ENCODE measurements at places on chromosomes 2 and 18.
A peak's percentile ranks its signal among the peaks of the same experiment; 100 is the strongest.

DNA sequence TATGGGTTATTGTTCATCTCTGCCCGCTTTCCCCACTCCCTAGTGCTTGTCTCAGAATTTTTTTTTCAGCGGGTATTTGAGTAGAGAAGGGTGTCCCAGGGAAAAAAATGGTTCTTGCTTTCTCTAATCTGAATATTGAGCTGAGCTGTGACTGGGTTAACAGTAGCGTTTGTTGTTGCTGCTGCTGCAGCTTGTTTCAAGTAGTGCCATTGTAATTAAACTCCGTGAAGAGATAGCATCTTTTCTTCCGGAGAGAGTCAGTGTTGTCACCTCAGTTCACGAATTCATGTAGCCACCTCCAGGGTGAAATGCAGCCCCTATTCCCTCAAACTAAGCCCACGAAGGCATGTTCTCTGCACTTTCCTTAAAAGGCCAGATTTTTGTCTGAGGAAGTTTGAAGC, 1.5 kb upstream of the AAK1 start:
- DNase-seq = no peak

DNA sequence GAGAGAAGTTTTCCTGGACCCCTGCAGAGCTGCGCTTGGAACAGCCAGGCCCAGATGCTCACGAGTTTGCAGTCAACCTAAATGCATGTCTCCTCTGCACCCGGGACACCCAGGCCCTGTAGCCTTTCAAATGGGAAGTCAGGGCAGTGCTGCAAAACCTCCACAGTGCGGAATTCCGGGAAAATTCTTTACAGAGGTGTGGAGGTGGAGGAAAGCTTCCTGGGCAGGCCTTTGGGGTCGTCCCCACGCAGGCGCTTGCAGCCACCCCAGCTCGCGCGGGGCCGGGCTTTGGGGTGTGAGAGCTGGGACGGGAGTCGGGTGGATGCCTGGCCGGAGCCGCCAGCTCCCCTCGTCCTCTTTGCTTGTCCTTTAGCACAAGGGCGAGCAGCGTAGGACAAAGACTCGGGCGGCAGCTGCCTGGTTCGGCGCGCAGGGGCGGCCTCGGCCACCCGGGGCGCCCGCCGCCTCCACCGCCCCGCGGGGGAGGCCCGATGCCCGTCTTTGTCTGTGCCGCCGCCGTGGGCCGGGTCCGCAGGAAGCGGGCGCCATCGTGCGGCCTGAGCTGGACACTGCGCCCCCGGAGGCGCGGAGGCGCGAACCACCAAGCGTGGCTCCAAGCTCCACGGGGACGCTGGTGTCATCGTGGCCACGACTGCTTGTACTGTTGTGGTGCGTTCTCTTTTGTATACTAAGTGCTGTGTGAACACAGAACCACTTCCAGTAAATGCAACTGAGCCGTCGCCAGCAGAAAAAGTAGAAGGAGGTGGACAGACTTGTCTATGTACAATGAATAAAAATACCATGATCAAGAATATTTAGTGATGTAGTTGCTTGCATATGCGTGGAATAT, 28.2 kb upstream of the BCL11A start:
- DNase-seq = peak; percentile 41

DNA sequence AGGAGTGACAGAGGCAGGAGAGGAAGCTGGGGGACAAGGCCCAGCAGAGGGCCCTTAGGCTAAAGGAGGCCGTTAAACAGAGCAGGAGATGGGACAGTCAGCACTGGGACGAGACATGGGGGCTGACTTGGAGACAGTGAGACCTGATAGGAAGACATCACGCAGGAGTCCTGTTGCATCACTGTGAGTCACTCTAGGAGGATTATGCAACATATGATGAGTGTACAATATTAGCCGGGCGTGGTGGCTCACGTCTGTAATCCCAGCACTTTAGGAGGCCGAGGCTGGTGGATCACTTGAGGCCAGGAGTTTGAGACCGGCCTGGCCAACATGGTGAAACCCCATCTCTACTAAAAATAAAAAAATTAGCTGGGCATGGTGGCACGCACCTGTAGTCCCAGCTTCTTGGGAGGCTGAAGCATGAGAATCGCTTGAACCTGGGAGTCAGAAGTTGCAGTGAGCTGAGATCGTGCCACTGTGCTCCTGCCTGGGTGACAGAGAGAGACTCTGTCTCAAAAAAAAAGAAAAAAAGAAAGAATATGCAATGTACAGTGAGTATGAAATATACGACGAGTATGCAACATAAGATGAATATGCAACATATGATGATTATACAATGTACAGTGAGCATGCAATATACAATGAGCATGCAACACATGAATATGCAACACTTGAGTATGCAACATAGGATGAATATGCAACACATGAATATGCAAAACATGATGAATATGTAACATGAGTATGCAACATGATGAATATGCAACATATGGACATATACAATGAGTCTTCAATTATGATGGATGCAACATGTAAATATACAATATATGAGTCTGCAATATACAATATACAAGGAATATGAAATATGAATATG, 83.3 kb upstream of the ID2 start:
- no peak for DNase-seq

GRCh38 chr2:165144315-165144714, 59.5 kb downstream of the SCN3A start:
- DNase-seq = no peak
